ENCODE measurements at places on chromosomes 2 and 18. TPM values are rescaled to one million over a fixed set of nuclear protein-coding genes. Genes with fewer than 3 reads are reported as not detected.

The IL18R1 gene
- total RNA-seq: 1.3 TPM

The CFC1 gene
- not detected for total RNA-seq

The CGREF1 gene
- 0.48 TPM for total RNA-seq

The CSRNP3 gene
- total RNA-seq: 2.9 TPM

The ARHGAP28 gene
- 2.1 TPM for total RNA-seq

The GAREM2 gene
- total RNA-seq: 1.1 TPM

The ARHGEF4 gene
- 3.9 TPM for total RNA-seq

The KLF11 gene
- 22.3 TPM for total RNA-seq

The ACADL gene
- 6.2 TPM for total RNA-seq

The CXCR4 gene
- 4.4 TPM for total RNA-seq

The AP1S3 gene
- 0.19 TPM for total RNA-seq

Measured in cardiac septum (tissue), 1 donor.